ENCODE measurements at places on chromosomes 5 and 9.

DNA sequence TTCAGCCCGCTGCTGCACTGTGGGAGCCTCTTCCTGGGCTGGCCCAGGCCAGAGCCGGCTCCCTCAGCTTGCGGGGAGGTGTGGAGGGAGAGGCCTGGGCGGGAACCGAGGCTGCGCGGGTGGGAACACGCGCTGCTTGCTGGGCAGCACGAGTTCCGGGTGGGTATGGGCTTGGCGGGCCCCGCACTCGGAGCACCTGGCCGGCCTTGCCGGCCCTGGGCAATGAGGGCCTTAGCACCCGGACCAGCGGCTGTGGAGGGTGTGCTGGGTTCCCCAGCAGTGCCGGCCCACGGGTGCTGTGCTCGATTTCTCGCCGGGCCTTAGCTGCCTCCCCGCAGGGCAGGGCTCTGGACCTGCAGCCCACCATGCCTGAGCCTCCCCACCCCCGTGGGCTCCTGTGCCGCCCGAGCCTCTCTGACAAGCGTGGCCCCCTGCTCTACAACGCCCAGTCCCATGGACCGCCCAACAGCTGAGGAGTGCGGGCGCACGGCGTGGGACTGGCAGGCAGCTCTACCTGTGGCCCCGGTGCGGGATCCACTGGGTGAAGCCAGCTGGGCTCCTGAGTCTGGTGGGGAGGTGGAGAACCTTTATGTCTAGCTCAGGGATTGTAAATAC, 1366.4 kb upstream of the NUDT12 start:
- DNase-seq, result no peak

- no peak for DNase-seq
Observed at GRCh38 chr9:38012767-38013450, 56.1 kb downstream of the SHB start.

DNA sequence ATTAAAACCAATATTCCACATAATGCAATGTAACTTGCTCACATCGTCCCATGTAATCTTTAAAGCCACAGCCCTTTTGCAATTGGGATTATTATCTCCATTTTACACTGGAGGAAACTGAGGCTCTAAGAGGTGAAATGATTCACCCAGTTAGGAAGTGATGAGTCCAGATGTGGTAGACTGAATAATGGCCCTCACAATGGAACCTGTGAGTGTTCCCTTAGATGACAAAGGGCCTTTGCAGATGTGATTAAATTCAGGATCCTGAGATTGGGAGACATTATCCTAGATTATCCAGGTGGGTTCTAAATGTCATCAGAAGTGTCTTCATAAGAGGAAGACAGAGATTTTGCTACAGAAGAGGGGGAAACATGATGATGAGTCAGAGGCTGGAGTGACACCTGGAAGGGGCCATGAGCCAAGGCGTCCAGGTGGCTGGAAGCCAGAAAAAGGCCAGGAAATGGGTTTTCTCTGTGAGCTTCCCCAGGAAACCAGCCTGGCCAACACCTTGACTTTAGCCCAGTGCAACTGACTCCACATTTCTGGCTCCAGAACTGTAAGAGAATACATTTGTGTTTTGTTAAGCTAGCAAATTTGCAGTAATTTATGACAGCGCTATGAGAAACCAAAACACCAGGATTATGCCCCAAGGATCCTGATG, 139.1 kb downstream of the KCNIP1 start:
- DNase-seq, result no peak

- DNase-seq, result no peak
Observed at GRCh38 chr9:629146-629545, 212.4 kb upstream of the DMRT1 start.

DNA sequence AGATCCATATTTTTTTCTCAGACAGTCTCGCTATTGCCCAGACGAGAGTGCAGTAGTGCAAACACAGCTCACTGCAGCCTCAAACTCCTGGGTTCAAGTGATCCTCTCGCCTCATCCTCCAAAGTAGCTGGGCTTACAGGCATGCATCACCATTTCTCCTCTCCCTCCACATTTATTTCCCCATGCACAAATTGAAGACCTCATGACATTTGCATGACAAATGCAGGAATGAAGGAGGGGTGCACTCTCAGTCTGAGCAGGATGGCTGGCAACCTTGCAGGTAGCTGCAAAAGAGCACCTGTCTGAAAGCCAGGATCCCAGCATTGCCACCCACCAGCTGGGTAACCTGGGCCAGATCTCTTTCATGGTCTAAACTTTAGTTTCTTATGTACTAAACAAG, 111.2 kb downstream of the SH3TC2 start:
- no peak for DNase-seq

DNA sequence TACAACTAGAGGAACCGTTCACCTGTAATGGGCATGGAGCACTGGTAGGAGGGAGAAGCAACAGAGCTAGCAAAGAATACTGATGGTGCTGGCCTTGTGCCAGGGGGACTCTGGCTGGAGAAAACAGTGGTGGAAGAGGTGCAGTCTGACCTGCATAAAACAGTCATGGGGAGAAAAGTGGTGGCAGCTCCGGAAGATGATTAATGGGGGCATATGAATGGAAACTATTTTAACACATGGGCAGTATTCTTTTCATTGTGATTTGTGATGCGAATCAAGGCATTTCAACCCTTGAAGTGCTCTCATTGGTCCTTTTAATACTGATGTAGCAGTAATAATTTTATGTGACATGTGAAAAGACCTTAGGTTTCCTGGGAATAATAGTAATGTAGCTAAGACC, 219.6 kb downstream of the ADAMTS6 start:
- no peak for DNase-seq

- no peak for DNase-seq
Observed at GRCh38 chr5:92328584-92329259, 945.6 kb upstream of the ARRDC3 start.

DNA sequence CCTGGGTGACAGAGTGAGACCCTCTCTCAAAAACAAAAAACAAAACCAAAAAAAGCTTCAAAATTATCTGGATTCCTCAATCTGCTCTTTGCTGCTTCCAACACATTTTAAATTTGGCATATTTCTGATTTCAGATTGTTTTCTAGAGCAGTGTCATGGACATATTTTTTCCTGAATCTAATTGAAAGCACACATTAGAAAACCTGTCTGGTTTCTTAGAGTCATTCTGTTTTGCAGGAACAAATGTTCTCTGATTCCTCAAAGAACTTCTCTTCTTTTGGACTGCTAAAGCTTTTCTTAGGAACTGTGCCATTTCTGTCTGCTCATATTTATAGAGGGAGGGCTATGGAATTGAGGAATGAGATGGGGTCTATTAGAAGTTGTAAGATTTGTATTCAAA, 81.6 kb downstream of the RAI14 start:
- no peak for DNase-seq

DNA sequence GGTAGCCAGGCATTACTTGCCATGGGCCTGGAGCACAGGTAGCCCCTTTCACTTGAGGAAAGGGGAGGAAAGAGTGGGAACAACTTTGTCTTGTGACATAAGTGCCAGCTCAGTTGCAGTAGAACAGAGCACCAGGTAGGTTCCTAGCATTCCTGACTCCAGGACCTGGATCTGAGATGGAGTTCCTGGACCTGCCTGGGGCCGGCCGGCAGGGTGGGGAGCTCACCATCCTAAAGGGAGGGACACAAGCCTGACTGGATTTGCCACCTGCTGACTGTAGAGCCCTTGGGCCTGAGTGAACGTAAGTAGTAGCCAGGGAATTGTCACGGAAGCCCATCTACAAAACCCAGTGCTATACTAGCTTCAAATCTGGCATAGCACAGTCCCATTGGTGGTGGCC, 653.3 kb upstream of the CDH6 start:
- DNase-seq, result no peak

DNA sequence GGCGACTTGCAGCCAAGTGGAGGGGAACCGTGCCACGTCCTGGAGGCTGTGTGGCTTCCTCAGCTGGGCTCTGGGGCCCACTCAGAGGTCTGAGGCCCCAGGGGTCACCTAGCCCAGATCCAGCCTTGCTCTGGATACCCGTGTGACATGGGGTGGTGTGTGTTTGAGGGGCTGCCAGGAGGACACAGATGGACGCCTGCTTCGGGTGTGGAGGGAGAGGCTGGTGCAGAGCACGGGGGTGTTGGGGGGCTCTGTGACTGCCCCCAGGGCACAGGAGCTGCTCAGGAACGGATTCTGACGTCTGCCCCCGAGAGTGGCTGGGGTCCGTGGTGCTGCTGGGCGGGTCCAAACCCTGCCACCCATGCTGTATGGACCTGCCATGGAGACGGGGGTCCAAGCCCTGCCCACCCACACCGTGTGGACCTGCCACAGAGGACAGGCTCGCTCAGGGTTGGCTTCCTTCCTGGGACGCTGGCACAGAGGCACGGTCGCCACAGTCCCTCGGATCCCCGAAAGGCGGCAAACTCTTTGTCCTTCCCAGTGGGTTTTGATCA, 10.5 kb downstream of the INPP5E start:
- DNase-seq, result no peak

DNA sequence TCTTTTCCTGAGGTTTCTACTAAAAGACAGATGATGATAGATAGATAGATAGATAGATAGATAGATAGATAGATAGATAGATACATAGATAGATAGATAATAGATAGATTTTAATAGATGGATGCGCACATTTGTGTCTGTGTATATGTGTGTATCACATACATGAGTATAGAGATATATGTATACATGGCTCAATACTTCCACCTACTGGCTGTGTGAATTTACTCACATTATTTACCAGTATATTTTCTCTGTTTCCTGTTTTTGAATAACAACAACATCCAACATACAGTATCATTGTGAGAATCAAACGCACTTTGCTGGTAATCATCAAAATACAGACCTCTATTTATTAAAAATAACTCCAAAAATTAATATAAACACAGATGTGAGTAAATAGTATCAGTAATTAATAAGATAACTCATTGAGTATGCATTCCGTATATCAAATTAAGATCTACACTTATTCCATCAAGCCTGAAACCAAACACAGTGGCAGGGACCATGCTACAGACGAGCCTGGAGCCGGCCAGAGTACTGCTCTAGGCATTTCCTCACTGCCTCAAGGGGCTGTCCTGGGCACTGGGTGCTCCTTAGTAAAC, 338.0 kb downstream of the SEMA5A start:
- no peak for DNase-seq

- no peak for DNase-seq
Observed at GRCh38 chr9:122719218-122719617, 4.6 kb upstream of the OR1L4 start.

DNA sequence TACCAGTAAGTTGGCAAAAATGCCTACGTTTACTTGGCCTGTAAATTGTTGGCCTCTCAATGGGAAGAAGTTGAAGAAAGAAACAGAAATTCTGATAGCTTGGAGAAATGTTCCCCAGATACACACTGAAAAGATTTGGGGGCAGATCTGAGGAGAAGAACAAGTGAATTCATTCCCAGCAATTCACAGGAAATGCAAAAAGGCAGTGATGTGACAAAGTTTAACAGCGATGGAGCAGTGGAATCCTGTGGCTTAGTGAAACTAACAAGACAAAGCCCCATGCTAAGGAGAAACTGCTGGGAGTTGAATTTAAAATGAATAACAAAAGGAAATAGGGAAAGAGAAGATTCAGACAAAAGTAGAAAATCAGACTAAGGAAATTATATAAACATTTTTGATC, 213.2 kb upstream of the EDIL3 start:
- no peak for DNase-seq

- no peak for DNase-seq
Observed at GRCh38 chr5:7391215-7391614, 4.7 kb upstream of the ADCY2 start.

DNA sequence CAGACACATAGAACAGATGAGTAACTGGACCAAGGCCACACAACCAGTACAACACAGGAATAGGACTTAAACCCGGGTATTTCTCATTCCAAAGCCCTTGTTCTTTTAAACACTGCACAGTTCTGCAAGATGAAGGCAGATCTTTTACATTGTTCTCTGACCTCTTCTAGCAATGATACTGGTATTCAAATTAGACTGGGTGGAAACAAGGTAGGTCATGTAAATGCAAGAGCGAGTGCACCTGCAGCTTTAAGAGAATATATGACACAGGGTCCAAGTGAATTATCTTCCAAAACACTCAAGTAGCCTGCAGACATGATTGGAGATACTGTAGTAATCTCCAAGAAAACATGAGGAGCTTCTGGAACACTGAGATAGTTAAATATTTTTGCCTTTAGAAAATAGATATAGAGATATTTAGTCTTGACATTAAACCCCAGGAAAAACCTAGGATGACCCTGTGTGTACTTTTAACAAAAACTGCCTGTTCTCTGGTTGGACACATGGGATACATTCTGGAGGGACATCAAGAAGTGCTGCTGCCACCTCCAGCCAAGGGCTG, 130.6 kb upstream of the EPB41L4A start:
- no peak for DNase-seq

DNA sequence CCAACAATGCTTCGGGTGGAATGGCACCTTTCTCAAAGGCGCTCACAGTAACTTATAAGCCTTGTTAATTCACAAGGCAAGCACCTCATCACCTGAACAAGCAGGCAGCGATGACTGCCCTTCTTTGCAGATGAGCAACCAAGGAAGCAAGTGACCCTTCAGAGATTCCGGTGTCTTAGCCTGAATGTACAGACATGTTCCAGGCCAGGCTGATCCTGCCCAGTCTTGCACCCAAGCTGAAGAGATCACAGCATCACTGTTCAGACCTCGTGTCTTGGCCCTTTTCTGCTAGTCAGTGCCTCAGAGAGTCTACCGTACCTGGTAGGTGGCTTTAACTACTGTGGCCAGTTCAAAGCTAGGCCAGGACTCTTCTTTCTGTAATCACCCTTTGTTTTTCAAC, 94.7 kb upstream of the ERCC6L2 start:
- no peak for DNase-seq

GRCh38 chr5:936149-937144, 43.8 kb downstream of the TRIP13 start:
- no peak for DNase-seq

- DNase-seq, result peak; percentile 28
Observed at GRCh38 chr5:131795879-131796792, 681 bp downstream of the FNIP1 start.

GRCh38 chr5:16856531-16856930, 79.6 kb downstream of the MYO10 start:
- no peak for DNase-seq

DNA sequence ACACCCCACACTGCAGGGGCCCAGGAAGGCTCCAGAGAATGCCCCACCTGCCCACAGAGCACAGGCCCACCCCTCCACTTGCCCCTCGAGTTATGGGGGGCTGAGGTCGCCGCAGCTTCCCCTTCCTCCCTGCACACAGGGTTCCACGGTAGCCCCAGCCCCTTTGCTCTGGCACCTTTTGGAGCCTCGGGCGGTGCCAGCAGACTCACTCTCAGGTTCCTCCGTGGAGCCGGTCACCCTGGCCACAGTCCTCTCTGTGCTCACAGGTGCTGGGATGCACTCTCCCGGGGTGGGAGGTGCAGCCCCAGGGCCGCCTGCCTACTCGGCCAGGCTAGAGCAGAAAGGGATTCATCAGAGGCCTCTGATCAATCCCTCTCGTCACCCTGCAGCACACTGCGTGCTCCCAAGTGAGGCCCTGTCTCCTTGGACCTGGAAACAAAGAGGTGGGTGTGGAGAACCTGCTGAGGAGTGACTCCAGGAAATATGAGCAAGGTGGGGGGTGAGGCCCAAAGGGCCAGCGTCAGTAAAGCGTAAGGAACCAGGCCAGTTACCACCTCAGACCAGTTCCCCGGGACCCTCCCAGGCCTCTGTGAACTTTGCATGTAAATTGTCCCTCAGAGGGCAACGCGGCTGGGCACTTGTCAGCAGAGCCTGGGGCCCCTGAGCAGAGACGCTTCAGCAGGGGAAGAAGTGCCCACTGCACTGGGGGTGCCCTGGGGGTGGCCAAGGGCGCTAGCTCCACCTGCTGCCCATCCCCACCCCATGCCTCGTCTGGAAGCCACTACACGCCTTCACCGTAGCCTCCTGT, 167.8 kb downstream of the OLFM1 start:
- DNase-seq, result no peak
